Hepatocyte (in vitro differentiated cells): ENCODE measurements at places on chromosomes 5 and 9. TPM values are rescaled to one million over a fixed set of nuclear protein-coding genes. Genes with fewer than 3 reads are reported as not detected.

DNA sequence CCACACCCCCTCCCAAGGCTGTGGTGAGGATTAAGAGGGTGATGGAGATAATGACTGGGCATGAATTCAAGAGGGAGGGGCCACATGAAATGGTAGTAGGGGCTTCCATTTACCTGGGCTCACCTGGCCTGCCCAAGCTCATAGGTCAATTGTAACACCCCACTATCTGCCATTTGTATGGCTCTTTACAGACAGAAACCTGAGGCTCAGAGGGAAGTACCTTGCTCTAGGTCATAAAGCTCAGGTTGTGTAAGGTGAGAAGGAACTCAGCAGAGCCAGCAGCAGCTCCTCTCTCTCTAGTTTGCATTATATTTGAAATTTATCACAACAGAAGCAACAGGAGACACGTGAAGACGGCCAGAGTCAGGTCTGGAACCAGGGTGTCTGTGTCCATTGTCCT is 133.4 kb upstream of the ALDH1B1 start:
- DNase-seq = no peak
- no peaks in the 10 kb centered on the region for H3K36me3 ChIP-seq
- H3K27ac ChIP-seq = no peak overlapping the region
- H3K27me3 ChIP-seq = no peaks in the 10 kb centered on the region
- no peaks in the 10 kb centered on the region for H3K4me1 ChIP-seq
- H3K4me3 ChIP-seq = no peak overlapping the region

DNA sequence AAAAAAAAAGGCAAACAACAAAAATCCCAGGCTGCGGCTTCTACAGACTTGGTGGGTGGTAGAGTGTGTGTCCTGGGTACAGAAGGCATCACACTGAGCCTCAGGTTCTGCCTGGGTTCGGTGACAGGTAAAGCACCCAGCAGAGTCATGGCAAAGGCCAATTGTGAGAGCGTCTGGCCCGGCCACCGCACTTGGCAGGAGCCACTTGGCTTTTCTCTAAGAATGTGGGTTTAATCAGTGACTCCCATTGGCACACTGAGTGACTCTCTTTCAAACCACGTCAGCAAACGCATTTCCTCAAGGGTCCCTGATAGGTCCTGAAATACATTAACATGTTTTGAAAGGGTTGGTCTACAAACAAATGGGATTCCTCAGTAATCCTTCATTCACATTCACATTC is 17.0 kb downstream of the COL23A1 start:
- H3K4me1 ChIP-seq = peaks cover 6% of the 10 kb centered on the region
- no peaks in the 10 kb centered on the region for H3K36me3 ChIP-seq
- DNase-seq = no peak
- H3K4me3 ChIP-seq = no peak overlapping the region
- H3K27me3 ChIP-seq = peaks cover 32% of the 10 kb centered on the region

STX17 gene
- total RNA-seq = 26.7 and 33.8 TPM in 2 replicates

CLIC3 gene
- 6.6 and 9.9 TPM in 2 replicates for total RNA-seq

GRCh38 chr9:113393281-113393680 is 7.8 kb downstream of the ALAD start:
- H3K27me3 ChIP-seq = no peaks in the 10 kb centered on the region
- H3K36me3 ChIP-seq = no peaks in the 10 kb centered on the region
- DNase-seq = no peak
- H3K4me1 ChIP-seq = peaks cover 22% of the 10 kb centered on the region

- H3K27ac ChIP-seq = no peak overlapping the region
- H3K27me3 ChIP-seq = no peaks in the 10 kb centered on the region
- H3K4me1 ChIP-seq = no peaks in the 10 kb centered on the region
- H3K4me3 ChIP-seq = no peak overlapping the region
These were observed 266.3 kb downstream of the TLR4 start for GRCh38 chr9:117970276-117971050.

- H3K36me3 ChIP-seq = no peaks in the 10 kb centered on the region
- no peaks in the 10 kb centered on the region for H3K27me3 ChIP-seq
- peaks cover 18% of the 10 kb centered on the region for H3K4me1 ChIP-seq
- H3K4me3 ChIP-seq = no peak overlapping the region
These were observed 38.0 kb downstream of the SLC35D2 start for GRCh38 chr9:96345551-96345950.
